Islet precursor cell (in vitro differentiated cells): ENCODE measurements at places on chromosomes 12 and 14.

- no peak for DNase-seq
These were observed 17.8 kb upstream of the BCL7A start for GRCh38 chr12:122003651-122004611.

GRCh38 chr14:58662759-58663158 is 25.0 kb downstream of the DACT1 start:
- no peak for DNase-seq

DNA sequence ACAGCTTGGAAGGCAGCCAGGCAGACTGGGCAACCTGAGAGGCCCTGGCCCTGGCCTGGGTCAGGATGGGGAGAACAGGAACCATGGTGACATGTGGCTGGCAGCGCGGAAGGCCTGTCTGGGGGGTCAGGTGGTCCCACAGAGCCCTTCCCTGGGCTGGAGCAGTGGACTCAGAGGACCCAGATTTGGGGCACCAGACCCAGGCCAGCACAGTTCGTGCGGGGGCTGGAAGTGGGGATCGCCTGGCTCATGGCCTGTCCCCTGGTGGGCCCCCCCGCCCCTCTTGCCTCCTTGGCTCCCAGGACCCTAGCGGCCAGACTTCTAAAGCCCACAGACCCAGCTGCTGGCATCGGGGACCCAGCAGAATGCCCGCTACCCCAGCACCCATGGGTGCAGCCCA is 21.4 kb downstream of the MTA1 start:
- no peak for DNase-seq

DNA sequence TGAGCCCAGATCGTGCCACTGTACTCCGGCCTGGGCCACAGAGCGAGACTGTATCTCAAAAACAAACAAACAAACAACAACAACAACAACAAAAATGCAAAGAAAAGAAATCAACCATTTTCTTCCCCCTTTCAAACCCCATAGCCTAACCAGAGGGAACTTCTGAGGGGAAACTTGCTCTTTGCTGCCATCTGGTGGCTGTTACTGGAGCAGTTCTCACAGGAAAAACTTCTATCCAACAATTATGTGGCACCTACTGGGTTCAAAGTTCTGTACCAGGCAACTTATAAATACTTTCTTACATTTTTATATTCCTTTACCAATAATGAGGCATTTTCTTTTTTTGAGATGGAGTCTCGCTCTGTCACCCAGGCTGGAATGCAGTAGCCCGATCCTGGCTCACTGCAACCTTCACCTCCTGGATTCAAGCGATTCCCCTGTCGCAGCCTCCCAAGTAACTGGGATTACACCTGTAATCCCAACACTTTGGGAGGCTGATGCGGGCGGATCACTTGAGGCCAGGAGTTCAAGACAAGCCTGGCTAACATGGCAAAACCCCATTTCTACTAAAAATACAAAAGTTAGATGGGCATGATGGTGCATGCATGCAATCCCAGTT is 50.9 kb upstream of the BICDL1 start:
- DNase-seq = peak; percentile 79

DNA sequence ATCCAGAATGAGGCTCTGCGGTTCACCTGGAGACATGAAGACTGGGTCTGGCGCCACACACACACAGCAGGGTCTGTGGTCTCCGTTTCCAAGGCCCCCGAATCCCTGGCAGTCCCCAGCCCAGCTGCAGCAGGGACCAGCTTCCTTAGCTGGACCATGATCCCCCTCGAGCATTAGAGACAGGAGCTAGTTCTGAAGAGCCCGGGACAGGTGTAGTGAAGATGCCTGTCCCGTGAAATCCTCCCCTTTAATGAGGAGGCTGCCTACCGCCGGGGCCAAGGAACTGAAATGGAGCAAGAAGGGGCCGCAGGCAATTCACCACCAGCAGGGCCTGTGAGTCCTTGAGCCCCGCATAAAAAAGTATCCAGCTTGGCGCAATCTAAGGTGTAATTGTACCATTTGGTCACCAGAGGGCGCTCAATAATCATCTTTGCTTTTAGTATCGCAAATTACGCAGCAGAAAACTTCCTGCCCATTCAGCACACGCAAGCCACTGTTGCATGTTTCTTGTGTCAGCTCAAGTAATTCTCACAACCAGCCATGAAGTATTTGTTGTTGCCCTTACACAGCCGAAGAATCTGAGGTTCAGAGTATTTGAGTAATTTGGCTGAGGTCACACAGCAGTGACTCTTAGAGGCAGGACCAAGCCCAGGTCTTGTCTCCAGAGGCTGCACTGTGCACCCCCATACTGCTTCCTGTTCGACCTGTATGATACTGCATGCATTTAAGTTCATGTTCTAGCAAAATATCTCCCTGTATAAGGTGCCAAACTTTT is 54.3 kb upstream of the PPP2R5C start:
- peak; percentile 83 for DNase-seq

- DNase-seq = no peak
These were observed 83.7 kb downstream of the DPF3 start for GRCh38 chr14:72810201-72810600.

- DNase-seq = peak; percentile 94
These were observed 14.0 kb downstream of the ABCB9 start for GRCh38 chr12:122951979-122952892.

DNA sequence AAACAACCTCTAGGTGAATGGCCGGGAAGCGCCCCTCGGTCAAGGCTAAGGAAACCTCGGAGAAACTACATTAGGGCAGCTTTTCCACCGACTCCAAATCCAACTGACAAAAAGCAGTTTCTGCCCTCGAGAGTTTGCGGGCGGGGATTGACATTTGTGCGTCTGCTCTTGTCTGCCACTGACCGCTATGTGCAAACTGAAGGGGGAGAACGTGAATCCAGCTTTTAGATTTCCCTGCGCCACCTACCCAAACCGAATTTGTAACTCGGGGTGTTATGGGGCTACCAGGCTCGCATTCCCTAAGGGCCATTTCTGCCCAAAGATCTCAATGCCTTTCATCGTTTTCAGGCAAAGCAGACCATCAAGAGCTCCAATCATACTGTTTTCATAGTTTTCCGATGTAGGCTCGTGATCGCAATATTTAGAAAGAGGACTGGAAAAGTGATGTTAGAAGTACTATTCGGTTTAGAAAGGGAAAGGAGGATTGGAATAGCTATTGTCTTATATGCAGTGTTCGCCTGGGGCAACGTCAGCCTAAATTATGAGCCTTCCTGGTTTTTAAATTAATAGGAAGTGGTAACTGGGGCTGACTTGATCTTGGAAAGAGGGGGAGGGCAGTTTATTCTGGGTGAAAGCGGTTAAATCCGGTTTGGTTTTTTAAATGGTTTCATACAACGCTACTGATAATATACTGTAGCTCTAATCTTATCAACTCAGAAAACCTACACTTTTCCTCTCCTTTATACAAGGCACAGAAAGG is 45.4 kb downstream of the BCAT1 start:
- DNase-seq = peak; percentile 70

DNA sequence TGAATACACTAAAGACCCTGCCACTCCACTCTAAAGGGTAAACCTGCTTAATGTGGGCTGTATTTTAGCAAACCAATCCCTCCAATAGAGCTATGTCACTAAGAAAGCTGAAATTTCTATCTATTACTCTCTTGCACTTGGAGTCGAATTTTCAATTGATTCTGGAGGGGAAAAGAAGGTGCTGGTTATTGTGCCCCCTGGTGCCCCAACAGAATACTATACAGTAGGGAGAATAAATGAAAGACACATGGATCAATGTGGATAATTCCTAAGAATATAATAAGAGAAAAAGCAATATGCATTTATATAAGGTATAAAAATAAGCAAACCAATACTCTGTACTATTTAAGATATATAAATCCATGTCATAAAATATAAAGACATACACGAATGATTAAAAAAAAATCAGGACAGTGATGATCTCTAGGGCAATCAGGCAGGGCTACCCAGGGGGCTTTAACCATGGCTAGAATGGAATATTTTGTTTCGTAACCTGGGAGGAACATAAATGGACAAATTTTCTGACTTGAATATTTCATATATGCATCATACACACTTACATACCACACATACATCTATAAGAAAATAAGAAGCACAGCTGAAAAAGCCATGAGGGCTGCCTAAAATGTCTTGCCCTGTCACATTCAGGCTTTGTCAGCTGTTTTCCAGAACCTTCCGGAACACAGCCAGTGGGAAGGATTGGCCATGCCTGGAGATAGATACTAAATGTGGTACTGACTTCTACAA is 54.4 kb downstream of the EFCAB11 start:
- DNase-seq = no peak

GRCh38 chr14:89607453-89607852 is 190.4 kb upstream of the FOXN3 start:
- no peak for DNase-seq

- DNase-seq = no peak
These were observed 32.9 kb downstream of the ARID2 start for GRCh38 chr12:45762185-45763110.

- DNase-seq = peak; percentile 79
These were observed 69.3 kb downstream of the SERPINA3 start for GRCh38 chr14:94681300-94682060.

DNA sequence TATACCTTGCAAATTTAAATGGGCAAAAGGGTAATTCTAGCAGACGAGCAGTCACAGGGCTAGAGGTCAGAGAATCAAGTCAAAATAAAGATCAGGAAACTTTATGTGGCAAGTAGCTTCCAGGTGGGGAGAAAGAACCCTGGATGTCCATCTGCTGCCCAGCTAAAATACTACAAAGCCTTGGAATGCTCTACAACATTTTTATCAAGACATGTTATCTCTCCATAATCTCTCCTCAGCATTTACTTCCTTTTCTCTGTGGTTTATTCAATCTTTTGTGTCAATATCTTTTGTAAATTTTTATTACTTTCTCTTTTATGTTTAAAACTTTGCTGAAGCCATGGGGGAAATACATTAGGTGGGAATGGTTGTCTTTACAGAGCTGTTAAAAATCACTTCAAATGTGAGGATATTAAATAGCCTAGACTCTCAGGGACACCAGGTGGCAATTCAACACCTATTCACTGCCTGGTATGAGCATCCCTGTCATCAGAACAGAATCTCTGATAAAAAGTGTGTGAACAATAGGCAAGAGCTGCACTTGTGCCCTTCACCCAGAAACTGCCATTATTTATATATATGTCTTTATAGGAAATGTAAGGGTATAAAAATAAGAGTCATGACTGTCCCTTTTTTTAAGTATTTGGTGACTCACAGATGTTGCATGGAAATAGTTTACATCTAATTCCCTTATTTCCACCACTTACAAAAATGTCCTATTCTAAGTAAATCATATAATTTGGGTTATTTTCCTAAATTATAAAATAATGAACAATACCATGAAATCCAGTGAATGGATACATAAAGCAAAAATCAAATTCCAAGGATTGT is 152.9 kb downstream of the EPS8 start:
- no peak for DNase-seq

- peak; percentile 73 for DNase-seq
These were observed 1.7 kb upstream of the NUAK1 start for GRCh38 chr12:106140223-106140986.

- no peak for DNase-seq
These were observed 5.0 kb downstream of the DAD1 start for GRCh38 chr14:22583994-22584393.

DNA sequence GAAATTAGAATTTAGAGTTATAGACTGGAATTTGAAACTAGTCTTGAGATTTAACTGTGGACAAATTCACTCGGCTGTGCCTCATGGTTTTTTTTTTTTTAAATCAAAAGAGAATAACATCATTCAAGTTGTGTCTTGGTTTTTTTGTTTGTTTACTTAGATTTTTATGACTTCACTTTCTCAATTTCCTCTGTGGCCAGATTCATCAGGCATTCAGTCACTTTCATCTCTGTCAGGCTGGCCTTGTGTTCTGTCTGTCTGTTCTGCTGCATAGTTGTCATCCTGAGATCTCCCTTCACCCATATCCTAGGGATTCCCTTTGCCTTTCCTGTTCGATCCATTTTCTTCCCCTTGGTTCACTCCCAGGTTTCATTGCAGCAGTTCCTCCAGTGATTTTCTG is 10.0 kb downstream of the MARK3 start:
- no peak for DNase-seq

GRCh38 chr14:93751946-93752655 is 36.2 kb downstream of the PRIMA1 start:
- DNase-seq = no peak

DNA sequence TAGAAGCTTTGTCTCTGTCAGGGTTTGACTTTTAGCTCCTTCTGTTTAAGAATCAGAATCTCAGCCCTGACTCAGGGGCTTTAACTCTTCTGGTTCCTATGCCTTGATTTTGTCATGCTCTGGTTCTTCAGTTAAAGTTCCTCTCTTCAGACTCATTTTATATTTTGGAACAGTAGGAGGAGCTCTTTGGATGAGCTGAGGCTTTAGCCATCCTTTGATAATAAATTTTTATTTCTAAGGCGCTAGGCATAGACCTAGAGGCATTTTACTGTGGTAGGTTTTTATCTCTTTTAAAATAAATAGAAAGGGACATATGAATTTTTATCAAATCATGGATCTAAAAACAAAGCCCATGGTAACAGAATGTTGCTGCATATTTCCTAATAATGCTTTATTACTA is 51.7 kb downstream of the ATP23 start:
- no peak for DNase-seq

- DNase-seq = no peak
These were observed 95.2 kb downstream of the CALM1 start for GRCh38 chr14:90491911-90492531.

GRCh38 chr12:44507461-44507860 is 368.7 kb downstream of the NELL2 start:
- DNase-seq = no peak

- DNase-seq = peak; percentile 78
These were observed 441 bp downstream of the PDE3A start for GRCh38 chr12:20368651-20369304.

DNA sequence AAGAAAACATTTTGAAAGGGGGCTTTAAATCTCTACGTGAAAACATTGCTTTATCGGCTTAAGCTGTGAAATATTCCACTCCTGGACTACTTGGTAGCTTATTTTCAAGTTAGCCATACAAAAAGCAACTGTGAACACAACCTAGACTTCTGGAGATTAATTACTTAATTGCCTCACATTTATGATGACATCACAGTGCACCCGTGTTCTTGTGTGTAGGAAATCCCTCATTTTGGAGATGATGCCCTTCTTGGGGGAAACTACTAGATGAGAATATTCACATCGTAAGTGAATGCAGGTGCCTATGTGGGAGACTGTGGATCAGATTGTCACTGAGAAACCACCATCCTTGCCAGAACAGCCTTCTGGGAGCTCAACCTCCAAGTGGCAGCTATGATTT is 10.5 kb upstream of the B4GALNT3 start:
- no peak for DNase-seq

DNA sequence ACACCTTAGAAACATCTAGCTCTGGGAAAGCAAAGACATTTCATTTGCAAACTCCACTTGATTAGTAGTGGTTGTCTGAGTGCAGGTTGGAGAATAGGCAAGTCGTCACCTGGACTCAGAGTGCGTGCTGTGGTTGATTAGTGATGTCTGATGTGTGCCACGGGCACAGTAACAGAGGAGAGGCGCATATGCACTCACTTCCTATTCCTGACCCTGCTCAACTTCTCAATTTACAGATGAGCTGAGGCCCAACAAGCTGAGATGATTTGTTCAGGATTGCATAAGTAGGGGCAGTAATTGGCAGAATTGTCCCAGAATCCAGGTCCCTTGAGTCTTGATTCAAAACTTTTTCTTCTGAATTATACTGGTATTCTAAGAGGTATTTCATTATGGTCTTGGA is 44.9 kb downstream of the ADCK1 start:
- DNase-seq = no peak

- no peak for DNase-seq
These were observed 493.8 kb downstream of the RPS29 start for GRCh38 chr14:49092345-49092744.

- no peak for DNase-seq
These were observed 7.0 kb downstream of the CLEC1B start for GRCh38 chr12:9991876-9992275.

- no peak for DNase-seq
These were observed 15.8 kb downstream of the TEP1 start for GRCh38 chr14:20397511-20397910.
